ENCODE measurements at places on chromosomes 5 and 9.

- no peak for DNase-seq
Observed at GRCh38 chr5:154813736-154814135, 36.7 kb downstream of the FAXDC2 start.

GRCh38 chr5:149901511-149901910 is 43.1 kb downstream of the PDE6A start:
- DNase-seq = no peak

DNA sequence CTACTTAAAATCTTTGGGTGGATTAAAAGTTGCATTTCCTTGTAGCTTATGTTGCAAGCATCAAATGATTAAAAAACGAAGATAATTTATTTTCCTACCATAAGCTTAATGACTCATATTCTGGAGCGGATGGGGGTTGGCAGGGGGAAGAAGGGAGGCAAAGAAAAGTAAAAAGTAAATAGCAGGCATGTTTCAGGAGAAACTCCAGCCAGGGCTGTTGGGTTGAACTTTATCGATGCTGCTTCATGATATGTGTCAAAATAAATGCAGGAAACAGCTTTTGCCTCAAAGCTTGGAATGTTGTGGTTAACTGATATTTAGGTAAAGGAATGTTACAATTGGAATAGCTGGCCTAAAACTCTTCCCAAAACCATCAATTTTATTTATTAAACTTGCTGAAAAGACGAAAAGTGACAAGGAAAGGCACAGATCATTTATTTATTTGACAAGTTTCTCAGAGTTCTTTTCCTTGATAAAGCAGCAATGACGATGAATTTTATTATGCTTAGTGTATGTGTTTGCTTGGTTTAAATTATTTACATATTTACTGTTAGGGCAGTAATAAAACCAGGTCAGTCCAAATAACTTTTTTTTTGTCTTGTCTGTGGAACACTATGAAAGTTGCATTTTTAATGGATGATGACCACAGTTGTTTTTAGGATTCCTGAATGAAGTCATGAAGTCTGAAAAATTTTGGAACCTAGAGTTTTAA is 177.9 kb downstream of the PCSK1 start:
- DNase-seq = no peak

DNA sequence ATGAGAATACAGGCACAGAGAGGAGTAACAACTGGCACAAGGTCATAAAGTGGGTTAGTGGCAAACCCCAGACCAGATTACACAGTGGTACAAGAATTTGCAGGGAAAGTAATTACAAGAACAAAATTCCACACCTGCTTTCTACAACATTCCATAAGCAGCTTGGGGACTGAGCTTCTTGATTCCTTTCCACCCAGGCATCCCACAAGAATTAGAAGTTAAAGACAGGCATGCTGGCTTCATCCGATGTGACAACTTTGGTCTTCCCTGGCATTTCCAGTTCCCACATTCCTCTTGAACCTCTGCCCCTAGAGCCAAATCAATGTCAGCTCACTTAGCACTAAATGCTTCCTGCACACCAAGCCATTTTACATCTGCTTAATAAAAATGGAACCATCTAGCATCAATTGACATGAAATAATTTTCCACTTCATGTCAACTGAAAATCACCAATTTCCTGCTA is 435.8 kb upstream of the PAPPA start:
- no peak for DNase-seq

- DNase-seq = no peak
Observed at GRCh38 chr9:107698779-107699178, 209.2 kb upstream of the KLF4 start.

GRCh38 chr5:143495110-143495509 is 91.6 kb upstream of the NR3C1 start:
- DNase-seq = no peak

DNA sequence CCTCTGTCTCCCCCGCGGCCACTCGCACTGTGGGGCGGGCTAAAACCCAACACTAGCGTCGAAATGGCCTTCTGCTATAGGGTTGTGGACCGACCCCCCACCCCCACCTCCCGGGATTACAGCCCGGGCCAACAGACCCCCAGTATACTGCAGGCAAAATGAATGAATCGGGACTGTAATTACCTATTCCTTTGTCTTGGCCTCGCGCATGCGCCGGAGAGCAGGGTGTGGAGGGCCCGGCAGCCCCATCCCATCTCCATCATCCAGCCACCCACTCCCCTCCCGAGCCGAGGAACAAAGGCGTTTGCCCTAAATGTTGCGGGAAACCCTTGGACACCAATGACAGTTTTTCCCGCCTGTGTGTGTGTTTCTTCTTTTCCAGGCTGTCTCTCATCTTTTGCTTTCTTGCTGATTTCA is 1.6 kb downstream of the BASP1 start:
- no peak for DNase-seq

- no peak for DNase-seq
Observed at GRCh38 chr5:133790898-133791297, 177.5 kb downstream of the C5orf15 start.

DNA sequence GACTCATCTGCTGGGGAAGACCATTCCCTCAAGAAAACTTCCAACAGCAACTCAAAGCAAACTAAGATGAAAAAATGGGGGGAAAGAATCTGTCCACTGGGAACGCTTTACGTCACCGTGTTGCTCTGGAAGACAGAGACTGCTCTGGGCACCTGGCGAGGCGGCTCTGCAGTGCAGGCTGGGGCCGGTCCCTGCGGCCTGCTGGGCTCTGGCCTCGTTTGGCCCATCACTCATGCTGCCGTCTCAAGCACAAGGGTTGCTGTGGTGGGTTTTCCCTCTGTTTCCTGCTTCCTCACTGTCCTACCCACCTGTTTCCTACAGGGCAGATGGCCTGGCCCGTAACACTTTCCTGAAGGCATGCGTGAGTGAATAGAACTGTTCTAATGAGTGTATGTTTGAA is 92.9 kb upstream of the OTULINL start:
- DNase-seq = no peak

DNA sequence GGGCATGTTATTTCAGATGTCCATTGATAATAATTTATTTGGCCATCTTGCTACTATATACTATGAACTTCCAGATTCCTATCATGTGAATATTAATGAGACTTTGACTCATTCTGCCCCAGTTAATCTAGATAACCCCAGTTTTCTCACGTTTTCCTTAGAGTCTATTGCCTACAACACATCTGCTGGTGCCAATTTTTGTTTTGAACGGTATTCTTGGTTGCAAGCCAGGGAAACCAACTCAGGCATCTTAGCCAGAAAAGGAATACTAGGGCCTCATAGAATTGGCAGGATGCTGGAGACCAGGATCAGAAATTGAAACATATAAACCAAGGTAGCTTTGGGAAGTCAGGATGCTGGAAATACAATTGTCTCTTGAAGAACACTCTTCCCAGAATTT is 28.0 kb upstream of the NPR3 start:
- no peak for DNase-seq

- DNase-seq = no peak
Observed at GRCh38 chr9:81074221-81074620, 615.1 kb downstream of the TLE1 start.

- no peak for DNase-seq
Observed at GRCh38 chr9:129938291-129938979, 103.2 kb downstream of the USP20 start.

DNA sequence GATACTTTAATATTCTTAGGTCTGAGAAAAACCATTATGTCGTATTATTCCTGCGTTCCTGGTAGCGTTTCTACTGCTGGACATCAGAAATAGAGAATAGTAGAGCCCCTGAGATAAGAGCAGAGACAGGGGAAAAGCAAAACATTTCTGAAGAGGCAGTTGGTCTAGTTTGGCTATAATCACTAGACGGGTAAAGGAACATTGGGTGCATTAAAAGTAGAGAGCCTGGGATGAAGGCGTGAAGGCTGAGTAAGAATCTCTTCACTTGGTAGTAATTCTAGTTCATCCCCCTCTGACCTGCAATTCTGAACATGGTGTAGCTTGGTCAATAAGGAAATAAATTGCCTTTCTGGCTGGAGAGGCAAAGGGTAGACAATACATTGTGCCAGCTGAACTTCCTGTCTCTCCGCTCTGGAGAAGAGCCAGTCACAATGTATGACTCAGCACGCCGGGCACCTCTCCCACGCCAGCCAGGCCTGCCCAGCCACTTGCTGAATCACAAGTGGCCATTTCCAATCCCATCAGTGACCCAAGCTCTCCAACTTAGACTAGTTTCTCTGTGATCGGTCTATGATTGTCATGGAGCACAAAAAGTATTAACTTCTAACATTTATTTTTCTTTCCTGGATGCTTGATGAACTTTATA is 75.4 kb downstream of the STK32A start:
- peak; percentile 76 for DNase-seq

DNA sequence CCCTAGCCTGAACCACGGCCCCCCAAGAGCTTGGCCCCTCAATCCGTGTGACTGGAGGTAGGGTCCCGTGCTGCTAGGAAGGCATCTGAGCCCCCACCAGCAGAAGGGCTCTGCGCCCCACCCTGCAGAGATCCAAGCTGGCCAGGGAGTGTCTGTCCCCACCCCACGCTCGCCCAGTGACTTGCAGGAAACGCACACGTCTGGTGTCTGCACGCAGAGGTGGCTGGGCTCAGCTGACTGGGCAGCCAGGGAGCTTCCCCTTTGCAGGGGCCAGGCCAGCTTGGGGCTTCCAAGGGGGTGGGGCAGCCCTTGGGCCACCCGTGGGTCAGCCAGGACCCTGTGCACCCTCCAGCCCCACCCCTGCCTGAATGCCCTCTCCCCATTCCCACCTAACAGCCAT is 24.3 kb downstream of the NOTCH1 start:
- DNase-seq = no peak

GRCh38 chr5:1763548-1763911 is 36.1 kb downstream of the MRPL36 start:
- peak; percentile 33 for DNase-seq

DNA sequence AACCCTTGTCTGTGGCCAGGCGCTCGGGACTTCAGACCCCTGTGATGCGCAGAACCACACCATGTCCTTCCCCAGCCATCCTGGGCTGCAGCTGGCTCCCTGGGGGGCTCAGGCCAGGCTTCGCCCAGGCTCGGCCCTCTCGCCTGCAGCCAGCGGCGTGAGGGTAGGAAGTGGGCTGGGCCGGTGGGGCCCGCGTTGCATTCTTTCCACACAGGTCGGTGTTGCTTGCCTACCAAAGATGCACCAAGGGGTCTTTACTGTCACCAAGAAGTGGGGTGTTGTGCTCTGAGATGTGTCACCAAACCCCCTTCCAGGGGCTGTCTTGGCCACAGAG is 48.3 kb upstream of the RNF130 start:
- peak; percentile 41 for DNase-seq

DNA sequence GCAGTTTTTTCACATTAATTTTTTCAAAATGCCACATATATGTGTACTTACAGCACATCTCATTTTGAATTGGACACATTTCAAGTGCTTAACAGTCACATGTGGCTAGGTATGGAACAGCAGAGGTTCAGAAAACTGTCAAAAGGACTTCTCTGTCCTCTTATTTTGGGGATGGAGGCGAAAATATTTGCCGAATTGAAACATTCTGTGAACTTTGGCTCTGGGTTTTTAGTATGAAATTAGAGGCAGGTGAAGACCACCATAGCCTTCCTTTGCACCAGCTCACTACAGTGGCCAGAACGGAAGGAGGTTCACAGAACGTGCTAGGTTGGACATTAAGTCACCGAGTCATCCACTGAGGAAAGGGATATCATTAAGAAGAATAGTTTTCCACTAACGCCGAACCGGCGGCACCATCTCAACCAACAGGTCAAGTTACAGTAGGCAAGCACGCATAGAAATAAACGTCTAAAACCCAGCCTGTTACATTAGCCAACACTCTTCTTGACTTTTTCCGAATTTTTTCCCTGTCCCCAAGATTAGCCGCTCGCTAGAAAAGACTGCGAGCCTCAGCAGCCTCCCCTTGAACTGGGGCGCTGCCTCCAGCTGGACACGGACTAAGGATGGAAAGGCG is 1.8 kb upstream of the TLE4 start:
- no peak for DNase-seq

GRCh38 chr5:6302684-6303083 is 75.7 kb downstream of the MED10 start:
- DNase-seq = no peak

DNA sequence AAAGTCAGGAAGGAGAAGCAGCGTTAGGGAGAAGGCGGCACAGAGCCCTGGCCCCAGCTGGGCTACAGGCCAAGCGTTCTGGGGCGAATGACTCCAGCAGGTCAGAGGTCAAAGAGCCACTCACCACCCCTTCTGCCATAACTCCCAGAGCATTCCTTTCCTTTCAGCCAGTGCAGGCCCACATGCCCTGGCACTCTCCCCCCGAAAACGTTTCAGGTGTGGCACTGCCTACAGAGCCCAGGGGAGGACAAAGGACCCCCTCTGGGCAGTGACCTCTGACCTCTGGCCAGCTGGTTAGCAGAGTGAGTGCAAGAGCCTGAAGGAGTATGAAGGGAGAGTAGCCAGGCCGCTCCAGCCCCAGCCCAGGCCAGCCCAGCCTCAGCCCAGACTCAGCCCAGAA is 4.9 kb downstream of the ABCA2 start:
- no peak for DNase-seq

All from coronary artery (tissue), 2 donors.